BE2C (cell line): ENCODE measurements at places on chromosomes 4 and X.

GRCh38 chrX:11541510-11541909 lies 124.2 kb downstream of the ARHGAP6 start:
- DNase-seq, result no peak

DNA sequence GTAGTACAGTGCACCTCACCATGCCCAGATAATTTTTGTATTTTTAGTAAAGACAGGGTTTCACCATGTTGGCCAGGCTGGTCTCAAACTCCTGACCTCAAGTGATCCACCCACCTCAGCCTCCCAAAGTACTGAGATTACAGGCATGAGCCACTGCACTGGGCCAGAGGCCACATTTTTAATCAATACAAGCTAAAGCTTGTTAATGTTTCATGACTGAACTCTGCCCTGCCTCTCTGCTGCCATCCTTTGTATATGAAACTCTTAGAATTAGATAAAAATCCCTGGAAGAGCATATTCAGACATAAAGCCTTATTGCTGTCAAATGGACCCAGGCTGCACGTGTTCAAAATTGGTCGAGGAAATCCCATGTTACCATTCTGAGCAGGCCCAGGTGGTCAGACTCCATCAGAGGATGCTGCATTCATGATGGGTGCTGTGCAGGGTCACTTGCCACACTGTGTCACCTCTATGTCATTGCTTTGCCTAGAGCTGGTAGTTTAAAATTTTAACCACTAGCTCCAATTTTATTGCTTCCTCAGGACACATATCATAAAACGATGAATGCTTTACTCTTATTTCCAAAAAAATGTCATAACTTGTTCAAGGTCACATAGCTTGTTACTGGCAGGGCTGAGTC lies 45.2 kb downstream of the LNX1 start:
- no peak for DNase-seq

DNA sequence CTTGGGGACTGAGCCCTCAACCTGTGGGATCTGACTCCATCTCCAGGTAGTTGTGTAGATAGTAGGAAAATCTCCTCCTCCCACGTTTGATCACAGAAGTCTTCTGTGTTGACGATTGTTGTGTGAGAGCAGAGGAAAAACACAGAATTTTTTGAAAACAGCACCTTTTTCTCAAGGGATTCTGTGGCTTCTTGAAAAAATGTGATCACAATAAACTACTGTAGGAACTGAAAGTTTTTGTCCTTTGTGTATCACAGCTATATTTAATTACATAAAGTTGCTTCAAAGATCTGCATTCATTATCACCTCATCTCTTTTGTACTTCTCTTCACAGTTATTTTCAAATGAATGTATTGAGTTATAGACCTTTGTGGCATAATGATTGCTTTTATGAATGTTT lies 85.1 kb downstream of the AFF1 start:
- no peak for DNase-seq

- no peak for DNase-seq
These were observed 476.0 kb upstream of the FTHL17 start for GRCh38 chrX:31547816-31548215.

GRCh38 chr4:87017580-87018342 lies 83.0 kb downstream of the AFF1 start:
- DNase-seq, result no peak

- DNase-seq, result peak; percentile 57
These were observed 2.1 kb downstream of the PITX2 start for GRCh38 chr4:110620691-110621327.

DNA sequence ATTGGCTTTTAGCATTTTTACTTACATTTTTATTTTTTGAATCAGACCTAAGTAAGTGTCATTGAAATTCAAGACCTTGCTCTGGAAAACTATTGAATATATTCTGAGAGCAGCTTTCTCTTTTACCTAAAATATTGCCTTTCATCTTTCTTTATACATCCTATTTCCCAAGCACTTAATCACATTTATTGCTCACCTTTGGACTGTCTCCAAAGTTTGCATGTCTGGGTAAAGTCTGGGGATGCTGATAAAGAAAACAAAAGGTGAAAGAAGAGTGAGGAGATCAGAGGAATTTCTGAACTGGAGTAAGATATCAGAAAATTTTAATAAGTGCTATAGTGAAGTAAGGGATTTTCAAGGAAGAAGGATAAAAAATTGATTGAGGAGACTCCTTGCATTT lies 308.5 kb upstream of the AADAT start:
- DNase-seq, result no peak

- peak; percentile 34 for DNase-seq
These were observed 66.0 kb upstream of the GEMIN8 start for GRCh38 chrX:14095702-14096101.

- no peak for DNase-seq
These were observed 17.5 kb downstream of the RBBP7 start for GRCh38 chrX:16852617-16853179.

DNA sequence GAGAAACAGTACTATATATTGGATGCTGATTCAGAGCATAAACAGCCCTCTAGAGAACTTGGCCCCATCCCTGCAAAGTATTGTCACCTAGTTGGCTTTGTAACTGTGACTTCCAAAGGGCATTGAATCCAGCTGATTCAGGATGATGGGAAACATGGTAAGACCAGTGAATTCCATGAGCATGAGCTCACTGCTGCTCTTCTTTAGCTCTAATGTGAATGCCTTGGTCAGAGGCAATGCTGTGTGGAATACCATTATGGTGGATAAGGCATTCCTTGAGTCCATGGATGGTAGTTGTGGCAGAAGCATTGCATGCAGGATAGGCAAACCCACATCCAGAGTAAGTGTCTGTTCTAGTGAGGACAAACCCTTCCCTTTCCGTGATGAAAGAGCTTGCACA lies 365.6 kb upstream of the EDA2R start:
- DNase-seq, result no peak
